Mesothelial cell of epicardium (in vitro differentiated cells): ENCODE measurements at places on chromosomes 7 and 10.

- no peak for DNase-seq
Observed at GRCh38 chr7:141558544-141559183, 7.5 kb downstream of the AGK start.

GRCh38 chr10:89085153-89085552, 94.6 kb downstream of the FAS start:
- DNase-seq: no peak

GRCh38 chr7:51158742-51159445, 157.7 kb downstream of the COBL start:
- no peak for DNase-seq

DNA sequence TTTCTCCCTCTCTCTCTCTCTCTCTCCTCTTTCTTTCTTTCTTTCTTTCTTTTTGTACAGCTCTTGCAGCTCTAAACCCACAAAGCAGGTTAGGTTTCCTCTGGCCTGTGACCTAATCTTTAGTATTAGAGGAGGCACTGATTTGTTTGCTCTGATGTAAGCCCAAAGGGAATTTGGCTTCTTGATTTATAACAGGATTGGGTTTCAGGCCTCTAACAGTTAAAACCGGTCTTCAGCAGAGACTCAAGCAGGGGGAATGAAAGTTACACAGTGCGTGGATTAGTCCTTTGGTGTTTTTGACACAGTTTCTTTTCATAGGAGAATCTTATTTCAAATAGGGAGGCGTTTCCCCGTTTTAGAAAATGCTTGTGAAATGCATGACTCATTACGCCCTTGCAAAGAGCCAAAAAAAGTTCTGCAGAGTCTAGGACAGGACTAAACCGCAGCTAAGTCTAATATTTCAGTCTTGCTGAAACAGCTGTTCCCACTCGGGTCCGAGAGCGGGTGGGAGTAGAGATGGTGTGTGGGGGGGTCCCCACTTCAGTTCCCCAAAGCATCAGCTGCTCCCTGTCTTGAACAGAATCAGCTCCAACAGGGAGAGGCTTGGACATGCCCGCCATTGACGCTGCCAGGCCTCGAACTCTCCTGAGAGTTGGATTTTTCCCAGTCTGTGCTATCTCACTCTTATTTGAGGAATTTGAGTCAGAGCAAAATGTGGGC, 296.5 kb upstream of the PITRM1 start:
- DNase-seq: no peak

GRCh38 chr10:34609287-34609940, 205.7 kb downstream of the PARD3 start:
- no peak for DNase-seq

DNA sequence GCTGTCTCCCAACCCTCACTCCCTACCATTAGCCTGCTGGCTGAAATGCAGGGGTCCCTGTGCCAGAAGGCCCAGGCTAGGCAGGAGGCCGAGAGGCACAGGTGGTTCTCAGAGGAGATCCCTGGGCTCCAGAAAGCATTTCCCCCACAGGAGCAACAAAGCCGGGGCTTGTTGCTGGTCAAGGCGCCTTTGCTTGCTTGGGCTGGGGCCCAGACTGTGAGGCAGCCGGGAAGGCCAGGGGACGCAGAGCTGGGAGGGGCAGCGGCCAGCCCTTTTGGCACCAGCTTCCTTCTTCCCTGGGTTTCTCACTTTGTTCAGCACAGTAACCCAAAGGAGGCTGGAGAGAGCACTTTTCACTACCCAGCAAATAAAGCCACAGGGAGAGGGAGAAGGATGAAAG, 48.6 kb downstream of the FBXW4 start:
- no peak for DNase-seq

- DNase-seq: no peak
Observed at GRCh38 chr10:24907956-24908355, 44.5 kb downstream of the PRTFDC1 start.

DNA sequence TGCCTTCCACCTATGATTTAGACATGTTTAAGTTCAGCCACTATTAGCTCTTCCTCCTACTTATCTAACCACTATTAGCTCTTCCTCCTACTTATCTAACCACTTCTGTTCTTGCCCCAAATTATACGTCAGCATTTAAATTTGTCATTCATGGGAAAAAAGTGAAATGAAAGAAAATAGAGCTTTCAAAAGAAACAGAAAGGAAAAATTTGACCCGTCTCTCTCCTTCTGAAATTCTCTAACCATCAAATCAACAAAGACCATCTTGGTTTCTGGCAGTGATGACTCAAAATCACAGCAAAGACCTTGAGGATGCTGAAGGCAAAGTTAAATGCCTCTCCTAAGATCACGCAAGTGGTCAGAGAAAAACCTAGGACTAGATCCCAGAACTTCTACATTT, 2.6 kb downstream of the LIPA start:
- no peak for DNase-seq

- DNase-seq: no peak
Observed at GRCh38 chr10:71131096-71131495, 81.3 kb upstream of the UNC5B start.

DNA sequence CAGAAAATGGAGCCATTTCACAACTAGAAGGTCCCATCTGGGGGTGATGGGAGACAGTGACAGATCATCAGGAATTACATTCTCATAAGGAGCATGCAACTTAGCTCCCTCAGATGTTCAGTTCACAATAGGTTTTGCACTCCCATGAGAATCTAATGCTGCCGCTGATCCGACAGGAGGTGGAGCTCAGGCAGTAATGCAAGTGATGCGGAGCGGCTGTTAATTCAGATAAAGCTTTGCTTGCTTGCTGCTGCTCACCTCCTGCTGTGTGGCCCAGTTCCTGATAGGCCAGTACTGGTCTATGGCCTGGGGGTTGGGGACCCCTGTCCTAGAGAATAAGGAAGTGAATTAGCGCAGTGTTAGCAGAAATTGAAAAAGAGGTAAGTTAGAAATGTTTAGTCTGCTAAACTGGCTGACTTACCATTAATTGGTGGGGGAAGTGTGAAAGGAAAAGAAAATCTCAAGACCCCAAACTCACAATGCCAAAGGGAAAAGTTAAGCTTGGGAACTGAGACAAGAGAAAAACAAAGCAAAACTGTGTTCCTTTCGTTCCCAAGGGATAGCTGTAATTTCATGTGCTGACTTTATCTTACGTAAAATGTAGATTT, 76.4 kb downstream of the LYZL2 start:
- no peak for DNase-seq

DNA sequence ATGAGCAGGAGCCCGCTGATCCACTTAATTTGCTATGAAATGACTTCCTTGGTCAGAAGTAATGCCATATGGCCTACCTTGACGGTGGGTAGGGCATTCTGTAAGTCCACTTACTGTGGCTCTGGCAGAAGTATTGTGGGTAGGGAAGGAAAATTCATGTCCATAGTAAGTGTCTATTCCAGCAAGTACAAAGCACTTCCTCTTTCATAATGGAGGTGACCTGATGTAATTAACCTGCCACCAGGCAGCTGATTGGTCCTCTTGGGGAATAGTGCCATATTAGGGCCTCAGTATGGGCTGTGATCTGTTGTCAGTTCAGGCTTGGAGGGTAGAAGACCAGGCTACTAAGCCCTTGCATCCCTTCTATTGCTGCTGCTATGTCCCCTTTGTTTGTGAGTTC, 103.9 kb downstream of the SLC37A3 start:
- DNase-seq: no peak

- DNase-seq: no peak
Observed at GRCh38 chr10:24951201-24952142, 934 bp downstream of the PRTFDC1 start.
